ENCODE measurements at places on chromosomes 12 and 14. TPM values are rescaled to one million over a fixed set of nuclear protein-coding genes. Genes with fewer than 3 reads are reported as not detected.
A peak's percentile ranks its signal among the peaks of the same experiment; 100 is the strongest.

DNA sequence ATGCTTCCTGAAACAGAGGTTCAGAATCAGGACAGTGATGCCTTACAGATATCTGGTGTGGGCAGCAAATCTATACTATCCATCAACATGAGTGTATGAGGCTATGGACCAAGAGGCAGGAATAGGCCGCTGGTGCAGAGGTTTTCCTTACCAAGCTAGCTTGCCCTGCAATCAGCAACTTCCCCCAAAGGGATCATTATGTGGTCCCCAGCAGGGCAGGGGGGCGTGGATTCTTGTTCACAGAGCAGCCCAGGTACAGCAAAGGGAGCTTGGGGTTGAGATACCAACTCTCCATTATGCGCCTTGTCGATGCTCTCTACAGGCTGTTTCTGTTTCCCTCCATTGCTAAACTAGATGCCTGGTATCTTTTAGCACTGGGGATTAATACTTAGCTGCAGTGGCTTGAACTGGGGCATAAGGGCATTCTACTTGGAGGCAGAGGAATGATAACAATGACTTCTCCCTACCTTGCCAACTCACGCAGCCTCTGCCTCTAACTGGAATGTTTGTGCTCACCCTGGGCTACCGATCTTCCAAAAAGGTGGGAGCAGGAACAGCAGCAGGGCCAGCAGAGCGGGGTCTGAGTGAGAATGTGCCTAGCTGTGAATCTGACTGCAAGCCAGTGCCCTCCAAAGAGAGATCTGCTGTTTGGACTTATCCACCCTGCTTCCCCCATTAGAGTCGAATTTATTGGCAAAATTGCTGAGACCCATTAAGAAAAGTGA, 10.3 kb upstream of the KRT1 start:
- H3K27me3 ChIP-seq = peaks cover 78% of the 10 kb centered on the region
- H3K4me1 ChIP-seq = peaks cover 6% of the 10 kb centered on the region
- H3K27ac ChIP-seq = no peak overlapping the region

DNA sequence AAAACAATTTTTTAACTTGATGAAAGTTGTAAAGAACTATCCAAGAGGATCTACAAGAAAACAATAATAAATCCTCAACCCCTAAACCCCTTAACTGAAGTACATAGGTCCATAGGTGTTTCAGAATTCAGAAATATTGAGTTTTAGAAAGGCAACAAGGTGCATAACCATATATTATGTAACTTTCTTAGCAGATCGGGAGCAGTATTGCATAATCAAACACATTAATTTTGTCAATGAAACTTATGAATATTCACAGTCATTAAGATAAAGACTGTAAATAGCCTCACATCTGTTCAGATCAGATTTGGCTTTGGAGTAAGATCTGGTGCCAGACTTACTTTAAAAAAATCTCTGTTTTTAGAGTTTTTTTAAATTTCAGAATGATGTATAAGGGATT, 647.1 kb upstream of the FLRT2 start:
- DNase-seq = no peak
- H3K4me1 ChIP-seq = peaks cover 2% of the 10 kb centered on the region
- H3K27ac ChIP-seq = no peak overlapping the region
- H3K27me3 ChIP-seq = no peaks in the 10 kb centered on the region
- H3K4me3 ChIP-seq = no peak overlapping the region

- no peaks in the 10 kb centered on the region for H3K4me1 ChIP-seq
- H3K27me3 ChIP-seq = peaks cover 39% of the 10 kb centered on the region
- H3K36me3 ChIP-seq = no peaks in the 10 kb centered on the region
Observed at GRCh38 chr14:72574715-72575114, 319.2 kb downstream of the DPF3 start.

DNA sequence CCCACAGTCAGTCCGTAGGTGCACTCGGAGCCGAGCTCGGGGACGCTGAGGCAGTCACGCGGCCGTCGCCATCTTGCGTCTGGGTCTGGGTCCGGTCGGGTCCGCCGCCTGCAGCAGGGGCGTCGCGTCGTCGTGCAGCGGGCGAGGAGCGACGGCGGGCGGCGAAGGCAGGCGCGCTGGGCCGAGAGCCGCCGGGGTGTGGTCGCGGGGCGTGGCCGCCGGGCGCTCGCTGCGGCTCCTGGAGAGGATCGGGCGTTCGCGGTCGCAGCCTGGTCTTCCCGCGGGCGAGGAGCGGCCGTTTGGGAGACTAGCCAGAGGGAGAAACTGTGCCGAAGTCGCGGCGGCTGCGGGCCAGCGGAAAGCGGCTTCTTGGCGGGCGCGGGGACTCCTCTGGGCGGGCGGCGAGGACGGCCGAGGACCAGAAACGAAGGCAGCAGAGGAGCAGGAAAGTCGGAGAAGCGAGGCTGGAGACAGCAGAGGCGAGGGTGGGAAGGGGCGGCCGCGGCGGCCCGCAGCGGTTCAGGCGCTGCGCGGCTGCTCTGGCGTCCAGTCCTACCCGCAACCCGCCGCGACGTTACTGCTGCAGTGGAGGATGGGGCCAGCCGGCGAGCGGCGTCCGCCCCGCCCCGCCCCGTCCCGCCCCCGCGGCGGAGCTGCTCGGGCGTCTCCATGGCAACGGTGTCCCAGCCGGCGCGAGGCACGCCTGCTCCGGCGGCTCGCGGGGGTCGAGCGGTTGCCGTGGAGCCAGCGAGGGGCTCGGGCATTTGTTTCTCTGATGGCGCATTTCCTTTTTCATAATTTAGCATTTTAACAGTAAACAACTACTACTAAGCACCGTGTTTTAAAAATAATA, at the start of gene PNMA1:
PNMA1 (minus strand) TSS at position 582 of the 853 bp plus-strand sequence. CDS start 745 bp downstream, outside the sequence.
- peak within 1 kb of the TSS; percentile 94 for H3K4me3 ChIP-seq
- H3K27ac ChIP-seq = peak within 1 kb of the TSS; percentile 96
- H3K36me3 ChIP-seq = peaks cover 8% of the 10 kb centered on the region
- no peaks in the 10 kb centered on the region for H3K27me3 ChIP-seq
- peaks cover 37% of the 10 kb centered on the region for H3K4me1 ChIP-seq
- peak; percentile 69 for DNase-seq

- no peak for DNase-seq
- H3K4me3 ChIP-seq = no peak overlapping the region
- no peaks in the 10 kb centered on the region for H3K36me3 ChIP-seq
- peaks cover 7% of the 10 kb centered on the region for H3K27me3 ChIP-seq
- H3K4me1 ChIP-seq = peaks cover 33% of the 10 kb centered on the region
Observed at GRCh38 chr12:47849261-47849660, 29.6 kb upstream of the HDAC7 start.

DNA sequence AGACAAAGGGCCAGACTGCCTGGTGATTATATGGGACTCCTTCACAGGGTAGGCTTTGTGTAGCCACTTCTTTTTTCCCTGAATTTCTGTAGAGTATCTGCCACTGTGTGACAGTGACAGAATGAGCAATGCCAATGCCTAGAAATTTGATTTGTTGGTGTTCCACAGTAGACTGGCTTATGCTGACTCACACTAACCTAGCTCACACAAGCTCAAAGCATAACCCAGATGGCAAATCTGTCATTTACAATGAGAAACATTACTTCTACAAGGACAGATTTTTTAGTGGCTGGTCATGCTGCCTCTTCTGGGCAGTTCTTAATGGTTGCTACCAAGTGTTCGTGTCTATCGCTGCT, 15.9 kb downstream of the CFAP251 start:
- H3K36me3 ChIP-seq = peaks cover 23% of the 10 kb centered on the region
- H3K4me3 ChIP-seq = no peak overlapping the region

DNA sequence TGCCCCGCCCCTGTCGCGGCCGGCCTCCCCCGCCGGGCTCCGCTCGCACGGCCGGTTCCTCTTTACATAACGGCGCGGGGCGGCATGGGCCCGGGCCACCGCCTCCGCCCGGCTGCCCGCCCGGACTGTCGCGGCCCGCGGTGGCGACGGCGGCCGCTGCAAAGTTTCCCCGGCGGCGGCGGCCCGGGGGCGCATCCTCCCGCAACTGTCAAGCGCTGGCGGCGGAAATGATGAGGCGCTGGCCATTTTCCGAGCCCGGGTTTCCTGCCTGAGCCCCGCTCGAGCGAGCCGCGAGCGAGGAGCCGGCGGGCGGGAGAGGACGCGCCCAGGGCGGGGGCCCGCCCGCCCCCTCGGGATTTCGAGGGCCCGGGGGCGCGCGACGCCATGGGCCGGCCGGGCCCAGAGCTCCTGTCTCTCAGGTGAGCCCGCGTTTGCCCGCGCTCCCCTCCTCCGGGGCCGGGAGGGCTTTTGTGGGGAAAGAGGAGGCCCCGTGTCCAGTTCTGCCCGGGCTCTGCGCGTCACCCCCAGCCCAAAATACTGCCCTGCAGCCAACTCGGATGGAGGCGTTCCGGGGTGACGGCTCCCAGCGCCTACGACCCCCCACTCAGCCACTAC, at the start of gene SH2B3:
SH2B3 (plus strand) TSS at position 65 of the 615 bp plus-strand sequence. CDS start 12,223 bp downstream, outside the sequence.
- peaks cover 56% of the 10 kb centered on the region for H3K27me3 ChIP-seq
- H3K4me3 ChIP-seq = peak within 1 kb of the TSS; percentile 70
- H3K27ac ChIP-seq = peak within 1 kb of the TSS; percentile 4
- no peak for DNase-seq

DNA sequence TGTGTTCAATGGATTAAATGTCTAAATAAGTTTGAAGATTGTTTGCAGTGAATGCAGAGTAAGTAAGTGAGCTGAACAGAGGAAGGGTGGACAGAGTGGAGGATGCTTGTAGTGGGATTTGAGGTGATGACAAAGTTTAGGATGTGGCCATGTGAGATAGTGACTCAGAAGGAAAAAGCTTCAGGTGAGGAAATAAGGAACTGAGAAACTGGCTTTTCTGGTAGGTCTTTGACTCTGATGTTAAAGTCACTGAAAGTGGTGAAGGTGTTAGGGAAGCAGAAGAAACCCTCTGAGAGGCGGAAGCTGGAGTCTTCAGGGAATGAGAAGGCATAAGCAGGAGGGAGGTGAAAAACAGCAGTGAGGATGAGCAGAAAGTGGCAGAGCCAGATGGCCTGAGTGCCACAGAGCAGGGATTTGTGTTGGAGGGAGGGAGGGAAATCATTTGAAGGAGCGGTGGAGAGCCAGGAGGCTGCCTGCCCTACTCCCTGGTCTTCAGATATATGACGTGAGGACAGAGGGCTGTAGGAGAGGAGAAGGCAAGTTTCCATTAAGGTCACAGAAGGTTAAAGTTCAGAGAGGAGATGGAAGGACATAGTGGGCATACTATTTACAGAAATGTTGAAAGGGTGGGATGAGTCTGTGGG, 24.8 kb downstream of the RGS6 start:
- no peaks in the 10 kb centered on the region for H3K36me3 ChIP-seq
- DNase-seq = no peak
- H3K27me3 ChIP-seq = peaks cover 3% of the 10 kb centered on the region
- H3K4me3 ChIP-seq = no peak overlapping the region

GRCh38 chr12:15575671-15576541, 213.3 kb downstream of the EPS8 start:
- H3K27ac ChIP-seq = no peak overlapping the region
- DNase-seq = no peak
- no peaks in the 10 kb centered on the region for H3K36me3 ChIP-seq
- H3K27me3 ChIP-seq = no peaks in the 10 kb centered on the region
- no peak overlapping the region for H3K4me3 ChIP-seq

The SERPINA5 gene
- total RNA-seq = 37.7 TPM

- H3K36me3 ChIP-seq = no peaks in the 10 kb centered on the region
- no peak overlapping the region for H3K4me3 ChIP-seq
- H3K27ac ChIP-seq = no peak overlapping the region
- peaks cover 3% of the 10 kb centered on the region for H3K4me1 ChIP-seq
- peak; percentile 16 for DNase-seq
Observed at GRCh38 chr12:102484428-102484958, 4.1 kb upstream of the IGF1 start.

GRCh38 chr12:32702473-32702872, 23.4 kb downstream of the DNM1L start:
- no peaks in the 10 kb centered on the region for H3K27me3 ChIP-seq
- H3K4me1 ChIP-seq = peaks cover 9% of the 10 kb centered on the region
- H3K4me3 ChIP-seq = no peak overlapping the region
- no peak for DNase-seq

The COA8 gene
- total RNA-seq = 46.3 TPM

DNA sequence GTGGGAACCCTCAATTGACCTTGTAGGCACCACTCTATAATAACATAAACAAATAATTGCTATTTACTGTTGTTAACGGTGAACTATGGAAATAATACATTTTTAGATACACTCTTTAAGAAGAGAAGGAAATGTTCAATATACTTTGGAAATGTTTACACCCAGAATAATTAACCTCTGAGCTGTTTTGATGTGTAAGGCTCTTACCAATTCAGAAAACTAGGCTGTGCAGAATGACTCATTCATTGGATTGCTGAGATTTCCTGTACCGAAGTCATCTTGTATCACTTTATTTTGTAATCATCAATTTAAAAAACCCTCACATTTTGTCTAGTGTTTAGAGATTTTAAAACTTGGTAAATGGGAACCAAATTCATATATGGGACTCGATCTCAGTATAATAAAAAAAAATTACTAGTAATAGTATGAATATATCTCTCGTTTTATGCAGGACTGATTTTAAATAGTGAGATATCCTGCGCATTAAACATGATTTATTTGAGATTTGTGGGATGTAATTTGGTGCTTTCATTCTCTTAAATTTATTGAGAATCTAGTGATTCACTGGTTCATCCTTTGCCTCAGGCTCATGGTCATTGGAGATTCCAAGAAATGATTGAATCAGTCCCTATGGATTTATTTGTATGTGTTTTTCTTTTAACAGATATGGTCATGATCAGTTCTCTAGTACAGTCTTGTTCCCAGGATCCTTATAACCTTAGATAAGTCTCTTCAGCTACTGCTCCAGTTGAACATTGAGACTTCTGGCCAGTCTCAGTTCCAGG, 3.9 kb downstream of the SAMD4A start:
- DNase-seq = no peak
- peaks cover 6% of the 10 kb centered on the region for H3K36me3 ChIP-seq
- H3K4me1 ChIP-seq = peaks cover 6% of the 10 kb centered on the region
- H3K27ac ChIP-seq = no peak overlapping the region
- no peak overlapping the region for H3K4me3 ChIP-seq

DNA sequence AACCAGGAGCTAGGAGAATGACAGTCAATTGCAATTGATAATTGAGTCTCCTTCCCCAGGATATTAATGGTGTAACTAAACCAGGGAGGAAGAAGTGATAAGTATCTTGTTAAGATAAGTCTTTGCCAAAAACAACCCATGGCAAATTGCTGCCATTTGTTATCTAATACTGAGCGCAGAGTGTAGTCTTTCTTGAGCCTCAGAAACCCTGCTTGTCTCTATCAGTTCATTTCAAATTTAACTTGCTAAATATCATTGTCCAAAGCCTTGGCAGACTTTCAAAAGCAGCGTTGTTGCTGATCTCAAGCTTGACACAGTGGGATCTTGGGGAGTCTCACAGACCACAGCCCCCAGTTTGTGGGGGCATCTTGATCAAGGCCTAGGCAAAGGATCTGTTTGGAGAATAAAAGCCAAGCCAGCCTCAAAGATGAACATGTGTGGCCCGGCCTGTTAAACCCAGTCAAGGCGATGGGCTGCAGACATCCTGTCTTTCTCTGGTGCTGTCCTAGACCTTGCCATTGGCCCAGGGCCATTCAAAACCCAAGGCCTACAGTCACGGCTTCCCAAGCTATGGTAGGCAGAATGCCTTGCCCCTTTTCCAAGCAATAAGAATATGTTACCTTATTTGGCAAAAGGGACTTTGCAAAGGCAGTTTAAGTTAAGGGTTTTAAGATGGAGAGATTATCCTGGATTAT, 164.2 kb downstream of the CHST11 start:
- no peak overlapping the region for H3K27ac ChIP-seq
- DNase-seq = no peak
- H3K4me1 ChIP-seq = no peaks in the 10 kb centered on the region
- H3K4me3 ChIP-seq = no peak overlapping the region
- H3K27me3 ChIP-seq = no peaks in the 10 kb centered on the region
- H3K36me3 ChIP-seq = no peaks in the 10 kb centered on the region

The KCNH3 gene
- 29.2 TPM for total RNA-seq

The FAM222A gene
- total RNA-seq = 11.6 TPM

The HOXC12 gene
- total RNA-seq = not detected

GRCh38 chr14:26088275-26088674, 509.6 kb downstream of the NOVA1 start:
- H3K27me3 ChIP-seq = no peaks in the 10 kb centered on the region
- H3K27ac ChIP-seq = no peak overlapping the region
- DNase-seq = no peak

Measured in progenitor cell of endocrine pancreas (in vitro differentiated cells).